ENCODE measurements at places on chromosomes 12 and 14.

GRCh38 chr14:33916663-33917565 lies 34.0 kb downstream of the EGLN3 start:
- DNase-seq: no peak

GRCh38 chr14:58749066-58749669 lies 111.4 kb downstream of the DACT1 start:
- DNase-seq: peak; percentile 7

- no peak for DNase-seq
Measured at GRCh38 chr14:76257111-76257803, 105.5 kb downstream of the GPATCH2L start.

- DNase-seq: no peak
Measured at GRCh38 chr12:57187222-57188089, 29.1 kb upstream of the NXPH4 start.

- no peak for DNase-seq
Measured at GRCh38 chr14:104702106-104702505, 12.7 kb downstream of the INF2 start.

DNA sequence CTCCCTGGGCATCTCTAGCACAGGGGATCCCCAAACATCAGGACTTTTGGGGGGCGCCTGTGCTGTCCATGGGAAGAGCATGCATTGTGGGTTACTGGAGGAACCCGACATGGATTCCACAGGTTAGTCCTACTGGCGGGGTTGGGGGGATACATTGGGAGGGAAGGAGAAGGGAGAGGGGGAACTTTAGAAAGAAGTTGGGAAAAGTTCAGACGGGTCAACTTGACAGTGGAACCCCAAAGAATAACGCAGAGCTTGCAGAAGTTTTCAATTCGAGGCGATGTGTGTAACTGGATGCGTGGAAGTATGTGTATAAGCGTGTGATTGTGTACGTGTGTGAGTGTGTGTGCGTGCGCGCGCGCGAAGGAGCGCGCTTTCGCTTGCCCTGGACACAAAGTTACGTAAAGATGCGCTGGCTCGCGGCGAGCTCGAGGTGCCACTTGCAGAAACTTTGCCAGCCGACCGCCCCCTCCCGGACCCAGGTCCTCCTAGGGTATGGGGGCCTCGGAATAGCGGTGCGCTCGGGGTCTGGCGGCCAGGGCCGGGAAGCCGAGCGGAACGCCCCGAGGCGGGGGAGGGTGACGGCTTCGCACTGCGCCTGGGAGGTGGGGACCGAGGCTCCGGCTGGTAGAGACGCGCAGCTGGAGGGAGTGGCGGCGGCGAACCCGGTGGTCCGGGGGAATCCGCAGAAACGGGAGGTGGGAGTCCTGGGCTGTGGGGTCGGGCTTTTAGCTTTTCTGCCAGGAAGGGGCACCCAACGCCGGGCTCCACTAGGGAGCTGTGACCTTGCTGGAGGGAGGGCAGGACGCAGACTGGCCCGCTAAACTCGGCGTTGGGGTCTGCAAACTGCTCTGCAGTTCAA lies 669 bp downstream of the RFX4 start:
- DNase-seq: no peak

DNA sequence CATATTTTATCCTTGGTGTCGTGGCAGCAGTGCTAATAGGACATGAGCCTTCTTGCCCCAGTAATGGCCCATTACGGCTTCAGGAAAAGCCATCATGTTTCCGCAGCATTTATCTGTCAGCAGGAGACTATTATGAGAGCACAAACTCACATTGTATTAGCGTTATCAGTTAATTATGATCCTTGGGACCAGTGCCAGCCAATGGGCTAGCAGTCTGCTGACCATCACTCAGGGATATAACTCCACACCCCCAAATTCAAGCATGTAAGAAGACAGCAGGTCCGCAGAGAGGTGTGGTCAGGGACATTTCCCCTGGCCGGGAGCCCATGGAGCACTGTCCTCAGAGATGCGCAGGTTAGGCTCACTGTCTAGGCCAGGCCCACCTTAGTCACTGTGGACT lies 4.9 kb upstream of the ESRRB start:
- DNase-seq: no peak

DNA sequence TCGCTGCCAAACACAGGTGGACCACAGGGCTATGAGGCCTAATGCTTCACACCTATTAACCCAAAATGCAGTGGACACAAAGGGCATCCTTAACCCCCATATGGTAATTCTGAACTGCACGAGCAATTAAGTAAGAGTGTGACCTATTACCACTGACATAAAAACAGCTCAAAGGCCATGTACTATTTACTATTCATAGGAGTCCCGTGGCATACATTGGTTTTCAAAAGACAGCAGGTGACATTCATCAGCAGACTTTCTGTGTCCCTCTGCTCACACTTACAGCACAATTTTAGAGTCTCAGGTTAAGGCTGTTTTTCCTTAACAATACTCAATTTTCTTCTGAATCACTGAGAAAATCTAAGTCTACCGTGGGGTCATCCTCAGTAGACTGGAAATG lies 23.1 kb upstream of the TMCC3 start:
- DNase-seq: no peak

GRCh38 chr14:30271811-30272323 lies 287.1 kb upstream of the G2E3 start:
- no peak for DNase-seq

DNA sequence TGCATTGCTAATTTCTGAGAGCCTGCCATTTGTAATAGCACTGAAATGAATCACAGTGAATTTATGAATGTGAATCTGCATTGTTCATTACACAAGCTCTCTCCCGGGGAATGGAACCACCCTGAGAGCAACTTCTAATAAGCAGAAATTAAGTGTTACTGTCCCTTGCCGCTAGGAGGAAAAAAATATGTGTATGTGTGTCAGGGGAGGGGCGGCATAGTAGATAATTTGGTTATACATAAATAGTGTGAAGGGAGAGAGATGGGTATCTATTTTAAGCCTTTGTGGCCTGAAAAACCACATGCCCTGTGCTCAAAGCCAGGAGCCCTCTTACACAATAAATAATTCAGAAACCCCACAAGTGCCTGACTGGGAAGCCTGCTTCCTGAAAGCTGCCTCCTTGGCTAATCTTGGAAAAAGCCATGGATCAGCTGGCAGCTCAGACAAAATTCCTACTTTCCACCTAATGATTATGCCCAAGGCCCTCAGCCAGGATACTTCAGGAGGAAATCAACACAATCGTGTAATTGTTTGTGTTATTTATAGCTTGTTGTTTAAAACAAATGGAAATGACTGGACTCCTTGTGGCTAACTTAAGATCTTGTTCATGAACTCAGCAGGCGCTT lies 366.2 kb upstream of the KITLG start:
- DNase-seq: no peak

- no peak for DNase-seq
Measured at GRCh38 chr12:120412421-120412820, 25.5 kb upstream of the COX6A1 start.

- DNase-seq: no peak
Measured at GRCh38 chr14:49526101-49526500, 60.1 kb downstream of the RPS29 start.

GRCh38 chr12:109782326-109782703 lies 50.9 kb downstream of the TRPV4 start:
- no peak for DNase-seq

GRCh38 chr14:29710015-29710414 lies 217.6 kb downstream of the PRKD1 start:
- DNase-seq: no peak

GRCh38 chr14:92726135-92726932 lies 22.1 kb downstream of the LGMN start:
- DNase-seq: peak; percentile 50

DNA sequence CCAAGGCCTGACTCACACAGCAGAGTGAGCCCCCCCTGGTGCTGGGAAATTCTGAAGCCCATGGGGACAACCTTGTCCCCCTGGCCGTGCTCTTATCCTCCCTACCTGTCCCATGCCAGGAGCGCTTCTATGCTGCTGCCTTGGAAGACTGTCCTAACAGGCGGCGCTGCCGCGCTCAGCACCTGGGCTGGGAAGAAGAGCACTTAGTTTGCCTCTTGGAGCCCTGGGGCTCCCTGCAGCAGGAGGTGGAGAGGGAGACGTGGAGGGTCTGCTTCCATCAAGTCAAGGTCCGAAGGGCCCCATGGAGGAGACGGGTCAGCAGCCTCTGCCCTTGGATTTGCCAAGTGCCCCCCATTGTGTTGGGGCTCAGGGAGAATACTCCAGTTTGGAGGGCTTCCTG lies 300.5 kb downstream of the CACNA1C start:
- no peak for DNase-seq

DNA sequence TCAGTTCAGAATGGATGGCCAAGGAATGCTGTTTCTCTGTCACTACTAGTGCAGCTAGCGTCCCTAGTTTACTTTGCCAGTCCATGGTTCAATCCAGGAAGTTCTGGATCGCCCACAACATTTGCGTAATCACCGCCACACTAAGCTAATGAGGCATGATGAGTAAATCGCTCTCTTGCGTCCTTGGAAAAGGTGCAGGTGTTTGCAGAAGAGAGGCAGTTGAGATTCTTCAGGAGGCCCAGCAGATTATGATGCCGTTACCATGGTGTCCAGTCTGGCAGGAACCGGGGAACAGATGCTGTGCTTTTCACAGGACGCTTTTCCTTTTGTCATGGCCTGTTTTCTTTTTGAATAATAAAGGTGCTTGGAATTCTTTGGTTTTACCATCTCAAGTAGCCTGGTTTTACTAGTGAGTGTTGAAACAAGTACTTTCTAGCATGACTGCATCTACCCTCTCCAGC lies 9.0 kb downstream of the TPH2 start:
- no peak for DNase-seq

DNA sequence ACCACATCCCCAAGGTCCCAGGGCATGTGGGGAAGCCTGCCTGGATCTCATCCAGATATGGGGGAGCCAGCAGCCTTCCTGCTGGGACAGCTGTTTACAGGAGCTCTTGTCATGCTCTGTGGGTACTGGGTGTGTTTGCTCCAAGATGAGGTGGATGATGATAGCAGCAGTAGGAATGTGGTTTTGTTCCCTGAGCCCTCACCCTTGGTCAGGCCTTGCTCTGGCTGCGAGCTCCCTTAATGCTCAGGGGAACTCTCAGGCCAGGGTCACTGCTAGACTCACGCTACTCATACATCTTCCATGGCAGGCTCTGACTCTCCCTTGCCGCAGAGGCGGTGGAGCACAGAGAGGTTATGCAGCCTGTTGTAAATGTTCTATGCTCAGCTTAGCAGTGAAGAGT lies 990.3 kb downstream of the AACS start:
- DNase-seq: no peak

- no peak for DNase-seq
Measured at GRCh38 chr14:77157740-77158139, 16.1 kb upstream of the ZDHHC22 start.

GRCh38 chr14:75999511-76000190 lies 14.1 kb downstream of the IFT43 start:
- no peak for DNase-seq
